ENCODE measurements at places on chromosomes 6 and 20. TPM values are rescaled to one million over a fixed set of nuclear protein-coding genes. Genes with fewer than 3 reads are reported as not detected.

The STMND1 gene
- not detected for total RNA-seq

The PGBD1 gene
- 3.8 TPM for total RNA-seq

The LIME1 gene
- 9.3 TPM for total RNA-seq

The LTB gene
- 273 TPM for total RNA-seq

The MROH8 gene
- 2.2 TPM for total RNA-seq

The HMGCLL1 gene
- total RNA-seq, result not detected

The GGTLC1 gene
- not detected for total RNA-seq

DNA sequence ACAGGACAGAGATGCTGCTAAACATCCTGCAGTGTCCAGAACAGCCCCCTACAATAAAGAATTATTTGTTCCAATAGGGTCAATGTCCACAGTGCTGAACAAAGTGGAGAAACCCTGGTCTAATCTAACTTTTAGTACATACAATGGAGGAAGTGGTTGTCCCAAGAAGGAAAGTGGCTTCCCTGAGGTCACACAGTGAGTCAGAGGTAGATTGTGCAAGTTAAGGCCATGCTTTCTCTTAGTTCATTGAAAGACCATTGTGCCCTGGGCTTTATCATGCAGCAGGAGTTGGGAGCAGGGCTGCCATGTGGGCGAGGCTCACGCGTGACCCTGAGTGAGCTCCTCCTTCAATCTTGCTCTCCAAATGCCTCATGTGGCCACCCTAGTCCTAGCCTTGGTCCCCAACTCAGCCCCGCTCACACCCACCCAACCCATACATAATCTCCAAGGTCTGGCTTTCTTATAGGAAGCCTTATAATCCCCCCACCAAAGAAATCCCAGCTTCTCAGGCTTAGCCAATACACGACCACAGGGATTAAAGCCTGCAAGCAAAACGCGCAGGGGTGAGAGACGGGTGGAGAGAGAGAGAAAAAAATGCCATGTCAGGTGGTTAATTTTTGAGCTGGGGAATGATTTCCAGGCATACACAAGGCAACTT lies 19.9 kb downstream of the SLC13A3 start:
- no peak for DNase-seq

GRCh38 chr6:78611102-78611620 lies 256.2 kb upstream of the IRAK1BP1 start:
- DNase-seq, result no peak

GRCh38 chr6:93677264-93677965 lies 258.1 kb upstream of the EPHA7 start:
- no peak for DNase-seq

DNA sequence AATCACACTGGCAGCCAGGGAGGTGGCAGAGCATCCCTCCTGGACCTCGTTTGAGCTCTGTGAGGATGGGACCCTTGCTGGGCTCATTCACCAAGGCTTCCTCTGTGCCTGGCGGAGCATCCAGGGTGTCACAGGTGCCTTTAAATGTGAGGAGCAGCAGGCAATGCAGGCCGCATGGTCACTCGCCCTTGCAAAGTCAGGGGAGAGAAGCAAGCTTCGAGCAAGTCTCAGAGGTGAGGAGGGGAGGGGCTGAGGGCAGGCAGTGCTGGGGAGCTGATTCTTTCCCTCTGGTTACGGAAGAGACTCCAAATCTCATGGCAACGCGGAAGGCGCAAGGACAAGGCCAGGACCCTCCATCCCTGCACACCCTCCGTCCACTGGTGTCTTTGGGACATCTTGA lies 182.7 kb upstream of the PMEPA1 start:
- no peak for DNase-seq

DNA sequence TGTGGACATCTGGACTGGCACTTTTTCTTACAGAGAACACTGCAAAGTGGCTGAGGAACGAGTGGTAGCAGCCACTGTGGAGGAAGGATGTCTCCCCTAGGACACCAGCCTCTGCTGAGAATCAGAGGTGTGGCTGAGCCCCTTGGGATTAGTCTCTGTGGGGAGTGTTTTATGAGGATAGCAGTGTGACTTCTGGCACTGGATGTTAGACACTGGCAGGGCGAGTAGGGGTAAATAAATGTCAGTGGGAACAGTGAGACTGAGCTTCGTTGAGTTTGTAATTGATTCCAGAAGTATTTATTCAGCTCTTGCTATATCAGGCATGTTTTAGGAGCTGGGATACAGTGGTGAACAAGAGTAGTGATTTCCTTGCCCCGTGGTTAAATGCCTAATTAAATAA lies 124.0 kb downstream of the JARID2 start:
- no peak for DNase-seq

DNA sequence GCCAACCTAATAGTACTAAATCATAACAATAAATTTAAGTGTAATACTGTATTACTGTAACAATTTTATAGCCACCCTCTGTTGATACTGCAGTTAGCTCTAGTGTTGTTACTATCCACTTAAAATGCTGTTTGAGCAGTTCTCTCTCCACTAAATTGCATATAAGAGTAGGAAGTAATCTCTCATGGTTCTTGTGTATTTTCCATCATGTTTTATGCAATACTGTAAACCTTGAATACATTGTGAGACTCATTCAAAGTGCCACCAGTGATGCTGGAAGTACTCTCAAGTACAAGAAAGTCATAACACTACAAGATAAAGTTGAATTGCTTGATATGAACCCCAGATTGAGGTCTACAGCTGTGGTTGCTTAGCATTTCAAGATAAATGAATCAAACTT lies 65.5 kb downstream of the WASF1 start:
- DNase-seq, result no peak

DNA sequence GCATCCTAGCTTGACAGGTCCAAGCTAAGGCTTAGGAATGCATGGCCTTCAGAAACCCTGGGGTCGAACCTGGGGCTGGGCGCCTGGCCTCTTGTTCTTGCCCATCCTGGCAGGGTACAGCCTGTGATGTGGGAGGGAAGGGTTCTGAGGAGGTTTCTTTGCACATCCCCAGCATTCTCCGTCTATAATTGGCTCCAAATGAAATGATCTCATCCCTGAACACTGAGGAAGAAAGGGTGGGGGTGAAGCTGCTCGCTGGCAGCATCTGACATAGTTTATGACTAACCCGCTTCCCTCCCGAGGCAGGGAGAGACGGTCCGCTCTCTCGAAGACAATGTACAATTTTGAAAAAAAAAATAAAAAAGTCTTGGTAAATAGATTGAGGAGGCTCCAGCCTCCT lies 67.1 kb upstream of the ZNFX1 start:
- DNase-seq, result no peak

- no peak for DNase-seq
These were observed 752.8 kb downstream of the CBLN4 start for GRCh38 chr20:55252521-55252920.

DNA sequence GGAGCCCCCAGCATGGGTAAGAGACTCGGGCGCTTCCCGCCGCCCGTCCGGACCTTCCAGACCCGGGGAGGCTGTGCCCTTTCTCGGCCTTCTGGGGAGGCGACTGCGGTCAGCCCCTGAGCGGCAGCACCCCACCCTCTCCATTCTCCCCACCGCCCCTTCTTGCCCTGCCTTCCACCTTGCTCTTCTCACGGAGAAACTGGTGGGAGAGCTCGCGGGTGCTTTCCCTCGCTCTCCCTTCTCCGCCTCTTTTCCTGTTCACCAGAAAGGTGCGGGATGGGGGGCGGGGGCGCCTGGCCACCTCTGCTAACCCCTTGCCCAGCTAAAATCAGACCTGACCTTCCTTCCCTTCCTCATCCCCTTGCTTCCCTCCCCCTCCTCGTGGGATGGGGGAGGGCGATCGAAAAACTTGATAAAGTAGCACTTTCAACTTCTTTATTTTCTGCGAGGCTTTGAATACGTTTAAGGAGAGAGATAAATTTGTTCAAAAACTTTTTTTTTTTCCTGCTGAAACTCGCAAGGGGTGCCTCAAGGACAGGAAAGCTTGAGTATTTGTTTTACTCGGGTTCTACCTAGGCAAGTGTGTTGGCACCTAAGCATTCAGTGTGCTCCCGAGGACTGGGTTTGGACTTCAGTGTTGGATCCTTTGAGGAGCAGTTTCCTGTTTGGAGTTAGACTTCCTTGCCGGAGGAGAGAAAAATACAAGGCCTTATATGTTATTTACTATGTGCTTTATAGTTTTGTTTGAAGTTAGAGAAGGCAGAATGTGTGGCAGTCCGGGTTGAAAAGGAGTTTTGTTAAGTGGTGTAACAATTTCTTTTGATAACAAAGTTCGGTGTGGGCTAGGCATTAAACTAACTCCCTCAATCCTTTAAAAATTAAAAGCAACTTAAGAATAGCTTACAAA lies 897 bp downstream of the CD2AP start:
- DNase-seq, result no peak

DNA sequence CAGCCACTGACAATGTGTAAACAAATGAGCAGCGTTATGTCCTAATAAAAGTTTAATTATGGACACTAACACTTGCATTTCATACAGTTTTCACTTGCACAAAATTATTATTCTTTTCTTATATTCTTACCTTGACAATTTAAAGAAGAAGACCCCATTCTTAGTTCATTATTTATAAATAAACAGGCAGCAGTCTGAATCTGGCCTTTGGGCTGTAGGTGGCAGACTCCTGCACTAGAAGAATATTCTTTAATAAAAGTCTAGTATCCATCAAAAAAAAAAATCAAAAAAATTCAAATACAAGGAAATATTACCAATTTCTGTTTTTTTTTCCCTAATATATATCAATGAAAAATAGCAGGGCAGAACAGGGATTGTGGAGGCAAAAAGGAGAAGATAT lies 24.8 kb downstream of the PTCHD4 start:
- no peak for DNase-seq

- DNase-seq, result peak; percentile 53
These were observed 285.8 kb upstream of the SUPT3H start for GRCh38 chr6:45663251-45664221.

GRCh38 chr6:14798996-14799588 lies 446.8 kb upstream of the JARID2 start:
- no peak for DNase-seq

DNA sequence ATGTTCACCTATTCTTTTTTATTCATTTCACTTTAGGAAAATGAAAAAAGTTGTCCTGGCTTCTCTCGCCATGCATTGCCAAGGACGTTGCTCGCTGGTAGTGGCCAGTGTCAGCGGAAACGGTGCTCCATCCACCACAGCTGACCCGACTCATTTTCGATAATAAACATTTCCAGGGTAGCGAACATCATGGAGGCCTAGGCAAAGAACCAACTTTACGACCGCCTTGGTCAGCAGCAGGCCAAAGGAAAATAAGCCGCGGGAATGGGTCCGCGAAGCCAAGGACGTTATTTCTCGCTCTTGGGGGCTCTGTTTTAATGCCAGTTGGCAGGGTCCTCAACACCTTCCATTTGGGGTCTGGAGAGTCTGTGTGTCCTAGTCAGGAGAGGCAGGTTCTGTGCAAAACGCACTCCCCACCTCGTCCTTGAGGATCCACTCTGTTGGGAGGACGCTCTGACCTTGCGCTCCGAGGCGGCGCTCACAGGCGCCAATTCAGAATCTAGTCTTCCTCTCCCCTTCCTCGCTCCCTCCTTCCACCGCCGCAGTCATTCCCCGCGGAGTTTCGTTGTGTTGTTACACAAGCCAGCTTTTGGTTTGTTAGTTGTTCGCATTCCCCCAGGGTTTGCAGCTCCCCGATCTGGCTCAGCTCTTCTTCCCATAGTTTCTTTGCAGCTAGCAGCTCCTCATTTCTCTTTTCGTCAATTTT lies 4.1 kb upstream of the PAX1 start:
- no peak for DNase-seq

DNA sequence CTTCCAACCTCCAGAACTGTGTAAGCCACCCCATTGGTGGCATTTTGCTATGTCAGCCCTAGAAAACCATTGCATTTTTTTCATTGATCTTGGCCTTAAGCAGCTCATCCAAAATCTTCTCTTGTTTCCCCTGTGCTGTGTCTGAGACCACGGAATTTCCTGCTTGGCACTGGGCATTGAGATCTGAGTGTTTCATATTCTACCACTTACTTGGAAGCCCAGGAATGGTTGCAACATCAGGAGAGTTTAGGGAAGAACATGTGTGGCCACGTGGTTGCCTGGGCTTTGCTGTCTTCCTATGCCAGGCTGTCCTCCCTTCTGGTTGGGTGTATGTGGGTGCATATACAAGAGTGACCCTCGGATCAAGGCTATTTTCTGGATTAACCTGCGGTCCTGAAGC lies 139.3 kb upstream of the PMEPA1 start:
- DNase-seq, result no peak

DNA sequence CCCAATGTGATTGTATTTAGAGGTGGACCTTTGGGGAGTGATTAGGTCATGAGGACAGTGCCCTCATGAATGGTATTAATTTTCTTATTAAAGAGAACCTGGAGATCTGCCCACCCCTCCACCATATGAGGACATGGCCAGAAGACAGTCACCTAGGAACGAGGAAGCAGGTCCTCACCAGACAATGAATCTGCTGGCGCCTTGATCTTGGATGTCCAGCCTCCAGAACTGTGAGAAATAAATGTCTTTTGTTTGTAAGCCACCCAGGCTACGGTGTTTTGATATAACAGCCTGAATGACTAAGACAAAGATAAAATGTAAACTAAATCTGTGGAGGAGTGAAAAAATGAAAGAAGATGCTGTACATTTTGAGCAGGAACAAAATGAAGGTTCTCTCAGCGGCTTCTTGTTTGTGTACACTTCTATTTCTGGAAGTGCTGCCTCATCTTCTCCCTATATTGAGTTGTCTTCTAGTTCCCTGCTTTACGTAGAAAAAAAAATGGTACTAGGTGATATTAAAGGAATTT lies 1.5 kb upstream of the IPCEF1 start:
- no peak for DNase-seq

- DNase-seq, result no peak
These were observed 738.6 kb upstream of the GJE1 start for GRCh38 chr6:141394125-141394536.

- no peak for DNase-seq
These were observed 88.2 kb downstream of the FOXF2 start for GRCh38 chr6:1477432-1478090.

DNA sequence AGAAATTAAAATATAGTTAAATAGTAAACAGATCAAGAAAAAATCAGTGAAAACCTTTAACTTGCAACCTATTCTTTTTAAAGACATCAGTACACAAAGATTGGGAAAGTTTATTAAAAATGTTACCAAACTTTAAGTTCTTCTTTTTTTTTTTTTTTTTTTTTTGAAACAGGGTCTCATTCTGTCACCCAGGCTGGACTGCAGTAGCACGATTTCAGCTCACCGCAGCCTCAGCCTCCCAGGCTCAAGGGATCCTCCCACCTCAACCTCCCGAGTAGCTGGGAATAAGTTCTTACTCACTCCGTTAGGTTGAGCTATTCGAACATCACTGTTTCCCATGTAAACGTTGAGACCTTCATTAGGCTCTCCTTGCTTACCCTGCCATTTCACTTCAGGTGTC lies 5.6 kb downstream of the MAP3K5 start:
- no peak for DNase-seq

DNA sequence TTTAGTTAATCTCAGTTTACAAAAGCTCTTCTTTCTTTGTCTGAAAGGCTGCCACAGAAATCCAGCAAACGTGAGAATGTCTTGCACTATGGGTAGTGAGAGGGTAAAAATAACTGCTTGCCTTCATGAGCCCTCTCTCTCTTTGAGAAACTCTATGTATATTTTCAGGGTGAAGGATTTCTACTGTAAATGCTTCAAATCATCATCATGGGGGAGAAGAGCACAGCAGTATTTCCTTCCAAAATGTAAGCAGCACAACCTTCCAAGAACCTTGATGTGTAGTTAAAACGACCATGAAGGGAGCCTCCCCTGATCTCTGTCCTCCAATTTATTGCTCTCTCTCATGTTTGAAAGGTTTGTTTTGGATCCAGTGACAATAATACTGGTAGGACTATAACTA lies 141.3 kb upstream of the CENPW start:
- DNase-seq, result no peak

All from activated naive CD8-positive, alpha-beta T cell treated with anti-CD3 and anti-CD28 coated beads for 36 hours (primary cell).